Left forelimb (tissue), 1 donor: ENCODE measurements at places on chromosomes 1 and 21.

GRCh38 chr1:234288946-234289345 is 84.3 kb upstream of the COA6 start:
- DNase-seq, result no peak

GRCh38 chr1:172533513-172534151 is 682 bp downstream of the SUCO start:
- no peak for DNase-seq

GRCh38 chr1:52727956-52728656 is 1.9 kb downstream of the ZYG11B start:
- no peak for DNase-seq

GRCh38 chr1:227372726-227373130 is 54.4 kb upstream of the CDC42BPA start:
- DNase-seq, result no peak

DNA sequence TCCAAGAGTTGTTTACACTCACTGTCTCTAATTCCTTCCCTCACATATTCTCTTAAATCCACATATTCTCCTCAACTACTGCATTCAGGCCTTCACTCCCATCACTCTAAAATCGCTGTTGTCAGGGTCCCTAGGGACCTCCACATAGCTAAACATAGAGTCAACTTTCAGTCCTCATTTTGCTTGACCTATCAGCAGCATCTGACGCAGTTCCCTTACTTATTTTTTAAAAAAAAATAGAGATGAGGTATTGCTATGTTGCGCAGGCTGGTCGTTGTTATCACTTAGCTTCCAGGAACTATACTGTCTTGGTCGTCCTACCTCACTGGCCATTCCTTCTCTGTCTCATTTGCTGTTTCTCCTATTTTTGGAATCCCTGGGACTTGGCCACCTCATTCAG is 11.7 kb upstream of the PLEKHO1 start:
- DNase-seq, result no peak
